ENCODE measurements at places on chromosomes 12 and 14.

DNA sequence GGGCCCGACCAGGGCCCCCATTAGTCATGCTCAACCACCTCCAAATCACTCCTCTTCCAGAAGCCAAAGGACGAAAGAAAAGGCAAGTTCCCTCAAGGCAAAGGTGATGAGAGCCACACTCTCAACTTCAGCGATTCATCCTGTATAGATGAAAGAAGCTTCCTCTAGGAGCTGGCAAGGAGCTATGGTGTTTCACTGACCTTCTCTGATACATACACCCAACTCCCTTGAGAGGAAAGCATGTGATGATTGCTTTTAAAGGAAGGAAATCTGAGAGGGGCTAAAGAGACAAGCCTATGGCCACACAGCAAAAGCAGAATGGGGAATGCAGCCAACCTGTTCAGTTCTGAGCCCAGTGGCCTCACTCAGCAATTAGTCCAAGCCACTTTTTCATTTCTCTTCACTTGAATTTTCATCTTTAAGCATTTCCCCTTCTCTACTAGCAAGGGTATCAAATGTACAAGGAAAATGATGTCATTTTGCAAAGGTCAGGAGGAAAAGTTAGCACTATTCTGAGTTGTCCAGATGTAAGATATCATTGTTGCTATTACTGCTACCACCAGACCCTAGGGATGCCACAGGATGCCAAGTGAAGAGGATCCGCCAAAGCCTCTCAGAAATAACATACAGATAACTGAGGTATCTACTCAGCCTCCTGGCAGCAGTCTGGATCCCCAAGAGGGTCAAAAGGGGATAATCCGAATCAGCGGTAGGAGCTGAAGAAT is 82.5 kb downstream of the MAP3K9 start:
- DNase-seq, result no peak

GRCh38 chr14:88276923-88277596 is 46.0 kb downstream of the KCNK10 start:
- no peak for DNase-seq

DNA sequence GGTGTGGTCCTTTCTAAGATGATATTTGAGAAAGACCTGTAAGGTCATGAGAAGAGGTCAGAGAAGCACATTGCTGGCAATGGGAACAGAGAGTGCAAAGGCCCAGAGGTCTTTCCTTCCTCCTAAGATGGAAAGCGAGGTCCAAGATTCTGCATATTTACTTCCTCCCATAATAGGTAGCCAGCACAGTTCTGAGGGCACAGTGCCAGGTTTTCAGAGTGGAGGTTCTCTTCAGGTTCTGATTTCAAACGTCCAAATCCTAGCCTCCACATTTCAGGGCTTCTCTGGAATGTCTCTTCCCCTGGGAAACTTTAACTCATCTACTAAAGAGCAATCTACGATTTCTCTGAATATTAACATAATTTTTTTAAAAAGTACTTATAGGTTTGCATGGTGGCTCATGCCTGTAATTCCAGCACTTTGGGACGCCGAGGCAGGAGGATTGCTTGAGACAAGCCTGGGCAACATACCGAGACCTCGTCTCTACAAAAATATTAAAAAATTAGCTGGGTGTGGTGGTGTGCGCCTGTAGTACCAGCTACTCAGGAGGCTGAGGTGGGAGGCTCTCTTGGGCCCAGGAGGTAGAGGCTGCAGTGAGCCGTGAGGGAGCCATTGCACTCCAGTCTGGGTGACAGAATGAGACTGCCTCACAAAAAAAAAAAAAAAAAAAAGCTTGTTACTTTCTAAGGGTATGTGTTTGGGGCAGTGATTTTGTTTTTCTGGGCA is 526 bp upstream of the MRPL42 start:
- no peak for DNase-seq

- DNase-seq, result no peak
These were observed 13.4 kb downstream of the DCAF4 start for GRCh38 chr14:72939630-72940029.

DNA sequence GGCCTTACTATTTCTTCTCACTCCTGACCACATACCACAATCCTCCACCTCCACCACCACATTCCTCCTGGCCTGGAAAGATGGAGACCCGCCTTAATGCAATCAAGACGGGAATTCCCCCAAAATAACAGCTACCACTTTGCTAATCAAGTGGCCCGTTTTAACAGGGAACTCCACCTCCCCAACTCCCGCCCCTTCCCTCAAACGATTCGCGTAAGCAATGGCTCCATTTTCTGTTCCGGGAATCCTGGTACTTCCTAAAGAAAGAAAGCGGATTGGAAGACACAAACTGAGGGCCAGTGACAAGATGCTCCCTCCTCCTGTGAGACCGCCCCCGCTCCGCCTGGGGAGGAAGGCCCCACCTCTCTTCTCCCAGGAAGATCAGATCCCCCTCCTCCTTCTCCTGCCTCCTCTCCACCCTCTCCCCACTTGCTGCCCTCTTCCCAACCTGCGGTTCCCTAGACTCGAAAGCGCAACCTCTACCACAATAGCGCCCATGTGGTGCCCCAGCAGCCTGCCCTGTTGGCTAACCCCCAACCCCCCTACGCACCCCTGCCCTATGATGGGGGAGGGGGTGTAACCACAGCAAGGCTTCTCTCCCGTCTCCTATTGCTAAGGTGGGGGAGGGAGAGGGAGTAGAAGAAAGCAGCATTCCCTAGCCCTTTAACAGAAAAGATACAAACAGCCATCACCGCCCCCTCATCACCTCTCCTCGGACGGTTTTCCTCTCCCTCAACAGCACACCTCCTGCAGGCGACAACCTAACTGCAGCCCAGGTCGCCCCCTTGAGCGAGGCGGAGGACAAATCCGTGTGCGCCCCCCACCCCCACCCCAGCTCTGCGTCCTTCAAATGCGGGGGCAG is 777 bp downstream of the ARF3 start:
- DNase-seq, result no peak

GRCh38 chr14:86756521-86757190 is 1226.7 kb downstream of the FLRT2 start:
- no peak for DNase-seq

DNA sequence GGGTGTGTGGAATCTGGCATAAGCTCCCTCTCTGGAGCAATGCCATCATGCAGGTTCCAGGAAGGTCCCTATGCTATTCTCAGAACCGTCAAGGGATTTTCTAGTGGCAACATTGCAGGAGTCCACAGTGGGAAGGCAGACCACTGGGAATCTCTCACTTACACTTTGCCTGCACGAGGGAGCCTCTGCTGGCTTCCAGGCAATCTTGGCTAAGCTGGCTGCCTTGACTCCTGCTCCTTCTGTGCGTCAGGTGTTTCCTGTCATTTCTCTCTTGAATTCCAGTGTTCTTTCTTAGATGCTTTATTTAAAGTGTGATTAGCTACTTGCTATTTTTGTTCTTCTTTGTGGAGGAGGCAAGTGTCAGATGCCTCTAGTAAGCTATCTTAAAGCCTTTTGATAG is 414.0 kb upstream of the ATP2B1 start:
- DNase-seq, result no peak

- no peak for DNase-seq
These were observed 4.4 kb downstream of the TMEM179 start for GRCh38 chr14:104600141-104600643.

- peak; percentile 26 for DNase-seq
These were observed 2.3 kb downstream of the KDM2B start for GRCh38 chr12:121578230-121579189.

DNA sequence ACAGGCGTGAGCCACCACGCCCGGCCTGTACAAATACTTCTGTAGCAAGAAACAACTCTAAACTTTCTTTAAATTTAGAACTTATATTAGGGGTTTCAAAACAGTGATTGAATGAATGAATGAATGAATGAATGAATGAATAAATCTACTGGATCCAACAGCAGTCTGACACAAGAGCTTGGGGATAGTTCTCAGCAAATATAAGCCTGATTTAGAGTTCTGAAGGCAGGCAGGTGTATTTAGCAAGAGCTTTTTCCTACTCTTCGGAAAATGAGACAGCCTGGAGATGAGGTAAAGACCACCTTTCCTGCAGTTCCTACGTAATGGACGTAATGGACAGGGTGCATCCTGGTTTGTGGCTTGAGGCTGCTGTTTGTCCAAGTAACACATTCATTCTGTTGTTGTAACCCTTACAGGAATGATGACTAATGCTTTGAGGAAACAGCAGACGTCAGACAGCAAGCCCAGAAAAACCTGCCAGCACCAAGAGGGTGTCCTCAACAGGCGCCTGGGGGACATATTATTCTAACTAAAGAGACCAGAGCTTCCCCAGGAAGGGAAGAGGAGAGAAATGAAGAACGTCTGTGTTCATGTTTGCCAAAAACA is 277.4 kb upstream of the SOX5 start:
- no peak for DNase-seq

GRCh38 chr12:77767756-77768343 is 62.8 kb upstream of the NAV3 start:
- DNase-seq, result no peak

DNA sequence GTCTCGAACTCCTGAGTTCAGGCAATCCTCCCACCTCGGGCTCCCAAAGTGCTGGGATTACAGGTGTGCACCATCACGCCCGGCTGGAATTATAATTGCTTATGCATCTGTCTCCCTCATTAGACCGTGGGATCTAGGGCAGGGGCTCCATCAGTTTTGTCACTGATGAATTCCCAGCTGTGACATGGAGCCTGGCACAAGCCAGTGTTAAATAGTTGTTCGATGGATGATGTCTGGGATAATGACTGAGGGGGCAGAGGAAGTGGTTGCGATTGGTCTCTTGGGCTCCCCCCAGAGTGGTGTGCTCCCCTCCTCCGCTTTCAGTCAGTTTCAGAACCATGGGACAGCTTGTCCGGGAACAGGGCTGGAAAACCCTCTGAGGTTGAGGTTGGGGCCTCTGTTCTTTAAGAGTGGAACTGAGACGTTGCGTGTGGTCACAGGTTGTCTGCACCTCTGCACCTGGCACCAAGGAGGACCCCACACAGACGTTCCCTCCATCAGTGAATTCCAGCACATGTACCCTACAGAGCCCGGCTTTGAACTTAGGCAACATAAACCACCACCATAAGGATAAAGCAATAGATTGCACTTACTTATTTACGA is 30.8 kb upstream of the BATF start:
- no peak for DNase-seq

- no peak for DNase-seq
These were observed 97.5 kb upstream of the VRK1 start for GRCh38 chr14:96699666-96700065.

- no peak for DNase-seq
These were observed 91.9 kb downstream of the SYNE3 start for GRCh38 chr14:95424529-95424928.

- no peak for DNase-seq
These were observed 35.9 kb upstream of the FOS start for GRCh38 chr14:75242546-75243273.
